ENCODE measurements at places on chromosomes 13 and 19. TPM values are rescaled to one million over a fixed set of nuclear protein-coding genes. Genes with fewer than 3 reads are reported as not detected.

Gene CCDC8
- total RNA-seq, result 15.9 TPM

Gene CRLF1
- 6.6 TPM for total RNA-seq

Gene FCAR
- 0.95 TPM for total RNA-seq

Gene ITGBL1
- 11.6 TPM for total RNA-seq

DNA sequence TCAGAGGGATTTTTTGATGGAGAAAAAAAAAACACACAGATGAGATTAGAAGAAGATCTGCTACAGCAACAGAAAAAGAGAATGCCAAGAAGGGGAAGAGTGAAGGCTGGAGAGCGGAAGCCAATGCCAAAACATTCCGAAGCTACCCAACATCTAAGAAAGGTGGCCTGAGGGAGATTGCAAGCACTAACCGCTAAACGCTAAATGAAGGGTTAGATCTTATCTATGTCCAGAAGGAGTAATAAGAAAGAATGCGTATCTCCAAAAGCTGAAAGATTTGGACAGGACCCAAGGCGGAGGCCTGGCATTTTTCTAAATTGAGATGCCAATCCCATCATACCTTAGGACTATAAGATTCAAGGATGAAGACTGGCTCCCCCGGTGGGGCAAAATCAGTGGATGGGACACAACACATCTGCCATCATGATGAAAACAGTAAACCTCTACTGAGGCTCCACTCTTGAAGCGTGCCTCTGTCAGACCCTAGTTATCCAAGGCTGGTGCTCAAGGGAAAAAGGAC is 15.6 kb upstream of the HMGB1 start:
- DNase-seq, result no peak

DNA sequence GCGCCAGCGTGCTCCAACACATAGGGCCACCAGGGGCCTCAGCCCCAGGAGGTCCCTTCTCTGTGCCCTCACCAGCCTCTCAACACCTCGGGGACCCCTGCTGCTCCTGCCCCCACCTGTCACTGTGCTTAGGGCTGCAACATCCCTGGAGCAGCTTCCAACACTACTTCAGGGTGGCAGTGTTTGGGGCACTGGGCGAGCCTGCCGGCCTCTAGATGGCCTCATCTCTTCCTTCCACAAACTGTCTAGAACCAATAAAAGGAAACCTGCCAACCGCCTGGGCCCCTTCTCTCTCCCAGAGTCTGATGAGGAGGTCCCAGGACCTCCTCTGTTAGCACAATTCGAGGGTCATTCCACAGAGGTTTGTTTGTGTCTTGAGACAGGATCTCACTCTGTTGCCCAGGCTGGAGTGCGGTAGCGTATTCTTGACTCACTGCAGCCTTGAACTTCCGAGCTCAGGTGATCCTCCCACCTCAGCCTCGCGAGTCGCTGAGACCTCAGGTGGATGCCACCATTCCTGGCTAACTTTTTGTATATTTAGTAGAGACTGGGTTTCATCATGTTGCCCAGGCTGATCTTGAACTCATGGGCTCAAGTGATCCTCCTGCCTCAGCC is 10.1 kb upstream of the SHD start:
- DNase-seq, result no peak

GRCh38 chr13:65236841-65237418 is 1993.2 kb downstream of the PCDH9 start:
- DNase-seq, result no peak

- peak; percentile 26 for DNase-seq
Measured at GRCh38 chr13:94967183-94968039, 255.1 kb upstream of the SOX21 start.

DNA sequence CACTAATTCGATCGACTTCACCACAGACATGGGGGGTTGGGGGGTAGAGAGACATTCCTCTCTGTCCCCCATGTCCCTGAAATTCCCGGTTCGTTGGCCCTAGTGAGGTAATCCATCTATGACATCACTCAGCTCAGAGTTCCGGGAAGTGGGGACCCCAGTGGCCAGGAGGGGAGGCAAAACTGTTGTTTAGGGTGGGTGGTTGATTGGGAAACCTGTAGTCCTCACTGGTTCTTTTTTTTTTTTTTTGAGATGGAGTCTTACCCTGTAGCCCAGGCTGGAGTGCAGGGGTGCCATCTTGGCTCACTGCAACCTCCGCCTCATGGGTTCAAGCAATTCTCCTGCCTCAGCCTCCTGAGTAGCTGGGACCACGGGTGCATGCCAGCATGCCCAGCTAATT is at the start of gene ARRDC5:
Gene ARRDC5, minus strand, starts transcription at position 101 of the 400 bp plus-strand sequence. Its CDS starts 71 bp downstream, at position 30.
- DNase-seq, result no peak
